ENCODE measurements at places on chromosomes 2 and 18. TPM values are rescaled to one million over a fixed set of nuclear protein-coding genes. Genes with fewer than 3 reads are reported as not detected.

Gene TOGARAM2
- 4.8 TPM for total RNA-seq

Gene SCG2
- not detected for total RNA-seq

Gene MC2R
- not detected for total RNA-seq

Gene PMAIP1
- 101 TPM for total RNA-seq

Gene FSHR
- not detected for total RNA-seq

Gene VWA3B
- not detected for total RNA-seq

All from CD8-positive, alpha-beta T cell (primary cell).